T-helper 2 cell treated with Interferon-gamma antibody and Interleukin-4, amounts not matched to agents 100 ng/mL and 5 ng/mL, for 36 hours (primary cell): ENCODE measurements at places on chromosomes 3 and 15. TPM values are rescaled to one million over a fixed set of nuclear protein-coding genes. Genes with fewer than 3 reads are reported as not detected.

GMPS gene
- total RNA-seq: 103 and 109 TPM in 2 replicates

CEP152 gene
- 28.9 and 31.8 TPM in 2 replicates for total RNA-seq

CXCR6 gene
- 9.3 and 10.3 TPM in 2 replicates for total RNA-seq

ZNF502 gene
- total RNA-seq: 0.59 and 0.68 TPM in 2 replicates

CCDC191 gene
- total RNA-seq: 3.0 TPM in 2 replicates

INKA1 gene
- total RNA-seq: 0.41 and 0.82 TPM in 2 replicates

NME9 gene
- total RNA-seq: not detected in 2 replicates

OR5K3 gene
- not detected in 2 replicates for total RNA-seq

EFHB gene
- 0.43 TPM in 1 of 2 replicates, not detected in the other for total RNA-seq

MYRIP gene
- not detected in 2 replicates for total RNA-seq

SLC27A2 gene
- total RNA-seq: 29.2 and 30.0 TPM in 2 replicates

RUVBL1 gene
- total RNA-seq: 72.1 and 79.1 TPM in 2 replicates
